ENCODE measurements at places on chromosomes 3 and 15.

- no peak for DNase-seq
Observed at GRCh38 chr15:60720493-60721256, 241.7 kb upstream of the ICE2 start.

DNA sequence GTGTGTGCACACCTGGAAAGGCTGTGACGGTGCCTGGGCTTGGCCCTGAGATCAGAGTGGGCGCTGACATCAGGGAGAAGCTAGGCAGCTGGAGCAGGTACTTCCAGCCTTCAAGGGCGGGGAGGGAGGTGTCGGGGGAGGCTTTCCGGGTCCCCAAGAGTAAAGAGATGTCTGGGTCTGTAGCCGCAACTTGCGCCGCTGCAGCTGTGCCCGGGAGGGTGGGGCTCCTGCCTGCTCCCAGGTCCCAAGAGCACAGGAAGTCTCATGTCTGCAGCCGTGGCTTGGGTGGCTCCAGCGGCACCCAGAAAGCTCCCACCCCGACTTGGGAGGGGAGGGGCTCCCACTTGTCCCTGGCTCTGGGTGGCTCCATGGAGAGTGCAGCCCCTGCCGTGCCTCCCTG is 103.2 kb upstream of the BNIP2 start:
- no peak for DNase-seq

- DNase-seq: no peak
Observed at GRCh38 chr15:25182736-25183445, 228.1 kb downstream of the SNRPN start.

GRCh38 chr15:99506399-99506798 is 59.4 kb upstream of the MEF2A start:
- DNase-seq: no peak

- DNase-seq: peak; percentile 42
Observed at GRCh38 chr3:71629711-71630110, 46.2 kb upstream of the FOXP1 start.

DNA sequence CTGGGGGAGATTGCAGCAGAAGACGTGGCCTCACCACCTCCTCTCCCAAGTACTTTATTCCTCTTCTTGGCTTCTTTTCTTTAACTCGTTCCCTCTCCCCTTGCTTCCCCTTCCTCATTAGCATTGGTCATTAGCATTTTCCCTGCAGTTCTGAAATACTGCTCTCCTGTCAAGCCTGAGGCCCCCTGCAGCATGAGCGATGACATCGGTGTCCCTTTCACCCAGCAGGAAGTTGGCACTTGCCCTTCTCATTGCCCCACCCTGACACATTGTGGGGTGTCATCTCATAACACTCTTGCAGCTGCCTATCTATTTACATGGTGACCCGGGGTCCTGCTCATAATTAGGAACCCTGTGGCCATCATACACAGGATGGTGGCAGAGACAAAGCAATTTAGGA is 167.1 kb downstream of the ARRDC4 start:
- DNase-seq: no peak

- DNase-seq: no peak
Observed at GRCh38 chr3:58452176-58452575, 18.5 kb upstream of the PDHB start.

GRCh38 chr15:66749841-66750575 is 48.0 kb downstream of the SMAD6 start:
- DNase-seq: no peak

DNA sequence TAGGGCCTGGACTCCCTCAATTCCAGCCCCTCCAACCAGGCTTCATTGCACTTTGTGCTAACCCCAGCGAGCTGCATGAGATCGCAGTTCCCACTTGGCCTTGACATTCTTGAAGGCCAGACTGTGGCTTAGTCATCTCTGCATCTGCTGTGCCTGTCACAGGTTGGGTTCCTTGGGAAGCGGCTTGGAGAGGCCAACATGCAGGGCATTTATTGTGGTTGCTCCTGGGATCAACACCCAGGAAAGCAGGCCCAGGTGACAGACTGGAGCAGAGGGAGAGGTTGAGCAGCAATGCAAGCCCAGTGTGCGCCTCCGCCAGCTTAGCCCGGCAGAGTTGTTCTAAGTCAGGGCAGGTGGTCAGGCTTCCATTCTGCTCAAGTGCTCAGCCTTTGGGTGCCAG is 10.5 kb downstream of the ABCF3 start:
- no peak for DNase-seq

DNA sequence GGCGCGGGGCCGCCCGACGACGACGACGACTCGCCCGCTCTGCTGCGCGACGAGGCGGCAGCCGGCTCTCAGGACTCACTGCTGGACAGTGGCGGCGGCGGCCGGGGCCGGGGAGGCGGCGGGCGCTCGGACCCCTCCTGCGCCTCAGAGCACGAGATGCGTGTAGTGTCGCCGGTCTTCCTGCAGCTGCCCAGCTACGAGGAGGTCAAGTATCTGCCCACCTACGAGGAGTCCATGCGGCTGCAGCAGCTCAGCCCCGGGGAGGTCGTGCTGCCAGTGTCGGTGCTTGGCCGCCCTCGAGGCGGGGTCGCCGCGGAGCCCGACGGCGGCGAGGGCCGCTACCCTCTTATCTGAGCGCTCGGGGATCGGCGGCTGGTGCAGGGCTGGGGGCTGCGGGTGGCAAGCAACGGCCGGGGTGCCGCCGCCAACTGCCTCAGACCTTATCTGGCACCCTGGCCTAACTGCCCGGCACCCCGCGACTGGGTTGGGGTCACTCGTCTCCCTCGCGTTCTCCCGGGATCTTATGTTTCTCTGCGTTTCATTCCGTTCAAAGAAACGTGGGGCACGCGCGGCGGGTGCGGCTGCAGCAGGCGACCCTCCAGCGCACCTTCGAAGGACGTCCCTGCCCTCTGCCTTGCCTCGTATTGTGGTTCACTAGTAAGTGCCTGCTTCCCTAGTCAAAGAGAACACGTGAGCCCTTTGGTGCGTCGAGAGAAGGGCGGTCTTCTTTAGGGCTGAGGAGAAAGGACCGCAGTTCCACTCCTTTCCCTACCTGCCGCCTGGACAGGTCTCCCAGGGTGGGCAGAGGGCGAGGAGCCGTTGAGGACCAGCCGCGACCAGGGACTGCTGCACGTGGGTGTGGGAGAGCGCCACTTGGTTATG is 1.0 kb downstream of the C3orf80 start:
- DNase-seq: peak; percentile 67

DNA sequence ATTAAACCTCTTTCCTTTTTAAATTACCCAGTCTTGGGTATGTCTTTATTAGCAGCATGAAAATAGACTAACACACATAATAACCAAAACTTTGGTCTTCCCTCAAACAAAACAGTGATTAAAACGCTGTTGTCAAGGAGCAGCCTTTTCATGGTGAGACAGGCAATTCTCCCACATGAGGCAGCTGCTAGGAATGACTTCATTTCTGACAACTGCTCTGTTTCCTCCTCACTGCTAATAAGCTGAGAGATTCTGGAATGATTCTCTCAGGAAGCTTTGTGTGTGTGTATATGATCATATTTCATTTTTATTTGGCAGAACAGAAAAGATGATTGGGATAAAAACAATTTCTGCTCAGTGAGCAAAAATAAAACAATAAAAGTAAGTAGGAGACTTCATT is 580.6 kb upstream of the ADAMTS9 start:
- no peak for DNase-seq

- DNase-seq: no peak
Observed at GRCh38 chr15:90750186-90750585, 33.0 kb downstream of the BLM start.

- no peak for DNase-seq
Observed at GRCh38 chr3:47586746-47587145, 8.1 kb upstream of the CSPG5 start.

DNA sequence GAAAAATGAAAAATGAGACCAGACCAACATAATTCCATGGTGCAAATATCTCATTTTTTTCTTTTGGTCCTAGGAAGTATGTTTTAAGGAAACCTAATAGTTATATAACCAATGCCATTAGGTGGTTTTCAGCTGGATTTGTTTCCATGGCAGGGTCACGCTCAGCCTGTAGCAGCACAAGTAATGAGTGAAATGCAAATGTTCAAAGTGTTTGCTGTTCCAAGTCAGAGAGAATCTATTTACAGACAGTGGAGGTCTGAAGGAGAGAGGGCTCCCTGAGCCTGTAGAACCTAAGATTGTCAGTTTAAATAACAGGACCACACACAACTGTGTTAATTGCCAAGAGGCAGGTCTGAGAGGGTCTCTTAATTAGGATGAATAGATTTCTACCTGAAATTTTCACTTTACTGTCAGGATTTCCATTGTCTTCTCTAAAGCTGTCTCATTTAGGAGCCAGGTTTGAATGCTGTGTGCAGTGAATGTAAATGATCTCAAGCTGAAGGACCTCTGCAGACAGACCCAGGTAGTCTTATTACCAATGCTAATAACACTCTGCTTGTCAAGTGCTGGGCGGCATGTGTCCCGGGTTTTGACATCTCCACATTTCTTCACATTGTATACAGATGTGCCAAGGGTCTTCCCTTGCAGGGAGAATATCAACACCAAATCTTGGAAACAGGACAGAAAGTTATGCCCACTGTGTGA is 317.3 kb upstream of the NECTIN3 start:
- no peak for DNase-seq

- peak; percentile 1 for DNase-seq
Observed at GRCh38 chr3:29412110-29412509, 131.2 kb downstream of the RBMS3 start.

- no peak for DNase-seq
Observed at GRCh38 chr15:78194568-78194925, 39.8 kb downstream of the ACSBG1 start.

GRCh38 chr3:79286882-79287281 is 480.9 kb downstream of the ROBO1 start:
- DNase-seq: no peak

DNA sequence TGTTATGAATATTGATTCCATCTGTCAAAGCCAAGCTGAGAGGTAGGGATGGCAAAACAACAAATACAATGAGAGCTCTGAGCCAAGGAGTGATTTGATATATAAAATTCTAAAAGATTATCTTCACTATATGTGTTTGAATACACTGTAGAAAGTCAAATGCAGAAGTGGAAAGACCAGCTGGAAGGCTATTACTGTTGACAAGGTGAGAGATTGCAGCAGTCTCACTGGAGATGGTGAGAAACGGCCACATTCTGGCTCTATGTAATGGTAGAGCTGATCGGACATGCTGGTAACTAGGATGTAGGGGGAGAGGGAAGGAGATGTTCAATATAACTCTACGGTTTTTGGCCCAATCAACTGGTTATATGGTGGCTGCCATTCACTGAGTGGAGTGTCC is 434.2 kb upstream of the SUCLG2 start:
- DNase-seq: no peak

DNA sequence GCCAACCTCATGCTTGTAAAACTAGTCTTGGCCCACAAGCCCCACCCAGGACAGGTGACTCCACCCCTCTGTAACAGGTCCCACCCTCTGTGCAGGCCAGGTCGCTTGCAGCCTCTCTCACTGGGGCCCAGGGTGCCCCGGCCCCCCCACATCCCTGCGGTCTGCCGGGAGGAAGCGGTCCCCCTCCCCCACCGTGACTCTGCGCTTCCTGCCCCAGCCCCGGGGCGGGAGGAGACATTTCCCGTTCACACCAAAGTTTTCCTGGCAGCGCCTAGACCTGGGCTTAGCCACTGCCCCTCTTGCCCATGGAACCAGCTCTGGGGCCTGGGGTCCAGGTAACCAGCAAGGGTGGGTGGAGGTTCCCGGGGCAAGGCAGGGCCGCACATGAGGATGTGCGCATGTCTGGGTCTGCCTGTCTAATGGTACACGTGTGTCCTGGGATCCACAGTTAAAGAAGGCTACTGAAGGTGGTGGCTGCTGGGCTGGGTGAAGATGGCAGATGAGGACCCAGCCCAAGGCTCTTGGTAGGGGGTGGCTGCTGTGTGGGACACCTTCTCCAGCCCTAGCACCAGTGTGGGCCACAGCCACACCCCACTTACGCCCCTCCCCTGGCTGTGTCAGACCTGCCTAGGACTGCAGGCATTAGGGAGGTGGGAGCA is 8.4 kb downstream of the NBEAL2 start:
- peak; percentile 84 for DNase-seq

- DNase-seq: peak; percentile 21
Observed at GRCh38 chr3:122004107-122004506, 17.9 kb downstream of the ILDR1 start.

GRCh38 chr3:21644268-21644667 is 106.7 kb downstream of the ZNF385D start:
- DNase-seq: no peak

GRCh38 chr3:137191133-137191923 is 233.5 kb downstream of the IL20RB start:
- DNase-seq: no peak

GRCh38 chr3:108861401-108861800 is 38.8 kb downstream of the TRAT1 start:
- DNase-seq: no peak

DNA sequence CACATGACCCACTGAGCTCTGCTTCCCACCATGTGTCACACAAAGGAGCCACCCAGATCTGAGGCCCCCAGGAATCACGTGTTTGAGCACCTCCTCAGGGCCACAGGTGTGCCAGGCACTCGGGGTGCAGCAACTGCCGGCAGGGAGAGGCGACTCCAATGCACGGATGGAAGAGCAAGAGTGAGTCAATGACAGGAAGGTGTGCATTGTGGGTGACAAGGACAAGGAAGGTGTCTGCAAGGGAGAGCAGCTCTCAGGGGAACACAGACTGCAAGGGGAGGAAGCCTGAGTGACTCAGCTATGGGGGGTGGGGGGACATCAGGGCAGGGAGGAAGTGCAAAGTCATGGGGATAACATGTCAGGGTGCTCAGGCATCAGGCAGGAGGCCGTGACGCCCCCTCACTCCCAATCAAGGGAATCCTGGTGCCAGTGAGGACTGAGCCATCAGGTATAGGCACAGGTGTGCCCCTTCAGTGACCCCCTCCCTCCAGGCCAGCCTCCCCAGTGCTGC is 67.4 kb downstream of the NUP210 start:
- peak; percentile 59 for DNase-seq

- DNase-seq: no peak
Observed at GRCh38 chr3:122635789-122636188, 44.9 kb upstream of the PARP14 start.

- no peak for DNase-seq
Observed at GRCh38 chr15:74213858-74214284, 11.3 kb upstream of the STRA6 start.

- peak; percentile 38 for DNase-seq
Observed at GRCh38 chr3:111712294-111713167, 117.4 kb upstream of the ZBED2 start.

- no peak for DNase-seq
Observed at GRCh38 chr3:104546301-104546700, 820.4 kb upstream of the ALCAM start.

DNA sequence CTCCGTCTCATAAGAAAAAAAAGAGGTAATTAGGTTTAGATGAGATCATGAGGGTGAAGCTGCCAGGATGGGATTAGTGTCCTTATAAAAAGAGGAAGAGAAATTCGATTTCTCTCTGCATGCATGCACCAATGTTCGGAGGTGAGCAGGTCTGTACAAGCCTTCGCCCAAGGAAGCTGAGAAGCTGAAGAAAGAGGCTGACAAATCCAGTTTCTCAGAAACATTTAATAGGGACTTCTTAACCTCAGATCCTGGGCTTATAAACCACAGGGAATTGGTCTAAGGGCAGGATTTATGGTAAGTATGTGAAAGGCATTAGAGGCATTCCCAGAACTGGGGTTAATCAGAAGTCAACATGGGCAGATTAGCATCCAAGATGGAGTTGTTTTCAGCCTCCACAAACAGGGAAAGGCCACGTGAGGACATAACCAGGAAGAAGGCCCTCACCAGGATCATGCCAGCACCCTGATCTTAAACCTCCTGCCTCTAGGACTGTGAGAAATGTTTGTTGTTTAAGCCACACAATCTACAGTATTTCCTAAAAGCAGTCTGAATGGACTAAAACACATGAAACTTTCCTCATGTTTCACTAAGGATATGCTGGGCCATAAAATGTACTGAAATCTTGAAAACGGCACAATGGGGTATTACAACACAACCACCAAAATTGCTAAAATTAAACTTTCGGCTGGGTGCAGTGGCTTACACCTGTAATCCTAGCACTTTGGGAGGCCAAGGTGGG is 11.3 kb downstream of the SHISA5 start:
- DNase-seq: peak; percentile 91
